ENCODE measurements at places on chromosomes 5 and 9.
A peak's percentile ranks its signal among the peaks of the same experiment; 100 is the strongest.

- DNase-seq = no peak
Observed at GRCh38 chr9:27212621-27213020, 84.3 kb downstream of the EQTN start.

DNA sequence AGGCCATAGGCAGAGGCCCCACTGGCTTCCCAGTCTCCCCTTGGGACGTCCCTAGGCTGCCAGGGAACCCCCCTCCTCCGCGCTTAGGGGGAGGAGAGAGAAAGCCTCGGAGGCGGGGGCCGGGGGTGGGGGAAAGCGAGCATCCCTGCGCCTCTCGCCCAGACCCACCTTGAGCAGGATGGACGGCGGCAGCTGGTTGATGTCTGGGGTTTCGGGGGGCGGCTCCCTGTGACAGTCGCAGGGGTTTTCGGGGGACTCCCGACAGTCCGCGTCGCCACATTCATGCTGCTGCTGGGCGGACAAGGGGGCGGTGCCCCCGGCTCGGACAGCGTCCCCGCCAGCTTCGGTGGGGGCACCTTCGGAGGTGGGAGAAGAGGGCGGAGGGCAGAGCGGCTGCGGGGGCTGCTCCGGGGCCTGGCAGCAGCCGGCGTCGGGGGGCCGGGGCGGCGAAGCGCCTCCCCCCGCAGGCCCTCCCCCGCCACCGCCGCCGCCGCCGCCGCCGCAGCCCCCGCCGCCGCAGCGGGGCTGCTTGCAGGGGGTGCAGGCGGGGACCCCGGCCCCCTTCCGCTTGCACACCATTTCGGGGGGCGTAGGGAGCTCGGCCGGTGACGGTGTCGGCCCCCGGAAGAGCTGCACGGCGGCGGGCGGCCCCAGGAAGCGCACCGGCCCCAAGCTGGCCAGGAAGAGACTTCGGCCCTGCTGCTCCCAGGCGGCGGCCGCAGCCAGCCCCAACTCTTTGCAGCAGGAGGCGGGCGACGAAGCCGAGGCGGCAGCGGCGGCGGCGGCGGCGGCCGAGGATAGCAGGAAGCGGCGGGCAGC lies 1.2 kb downstream of the FBXL17 start:
- peak; percentile 55 for DNase-seq

DNA sequence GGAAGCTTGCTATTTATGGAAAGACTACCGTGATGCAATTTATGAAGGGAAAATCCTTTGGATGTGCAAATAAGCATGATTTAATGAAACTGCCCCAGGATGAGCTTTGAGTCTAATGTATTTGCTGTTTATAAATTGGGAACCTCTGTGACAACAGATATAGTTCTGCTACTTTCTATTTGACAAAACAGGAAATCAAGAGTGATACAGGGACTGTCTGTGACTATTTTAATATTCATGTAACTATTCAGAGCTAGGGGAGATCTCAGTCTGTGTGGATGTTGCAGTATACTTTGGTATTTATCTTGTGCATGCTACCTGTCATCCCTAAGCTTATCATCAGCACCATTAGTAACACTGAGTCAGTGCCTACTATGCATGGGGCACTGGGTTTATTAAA lies 132.1 kb downstream of the PDZD2 start:
- DNase-seq = no peak

- peak; percentile 65 for DNase-seq
Observed at GRCh38 chr5:171825051-171825450, 39.4 kb downstream of the SMIM23 start.

DNA sequence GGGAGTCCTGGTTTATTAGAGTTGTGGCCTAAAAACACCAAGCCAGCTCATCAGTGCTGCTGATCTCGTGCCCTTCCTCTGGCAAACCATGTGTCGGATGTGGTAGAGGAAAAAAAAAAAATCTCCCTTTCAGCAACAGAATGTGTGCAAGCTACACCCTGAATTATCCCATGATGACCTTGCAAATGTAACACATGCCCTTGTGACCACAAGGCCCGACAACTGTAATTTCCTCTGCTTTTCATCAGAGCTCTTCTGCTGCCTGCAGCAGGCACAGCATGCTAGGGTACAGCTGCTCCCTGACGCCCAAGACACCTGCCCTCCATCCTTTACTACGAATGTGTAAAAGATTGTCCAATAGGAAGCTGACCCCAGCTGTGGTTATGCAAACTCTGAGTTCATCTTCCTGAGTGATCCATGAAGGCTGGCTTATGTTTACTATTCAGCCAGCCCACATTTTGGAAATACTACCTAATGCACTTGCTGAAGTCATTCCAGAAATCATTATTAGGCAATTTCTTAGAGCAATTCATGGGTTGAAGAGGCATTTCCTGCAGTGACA lies 14.6 kb upstream of the BNC2 start:
- DNase-seq = peak; percentile 70

DNA sequence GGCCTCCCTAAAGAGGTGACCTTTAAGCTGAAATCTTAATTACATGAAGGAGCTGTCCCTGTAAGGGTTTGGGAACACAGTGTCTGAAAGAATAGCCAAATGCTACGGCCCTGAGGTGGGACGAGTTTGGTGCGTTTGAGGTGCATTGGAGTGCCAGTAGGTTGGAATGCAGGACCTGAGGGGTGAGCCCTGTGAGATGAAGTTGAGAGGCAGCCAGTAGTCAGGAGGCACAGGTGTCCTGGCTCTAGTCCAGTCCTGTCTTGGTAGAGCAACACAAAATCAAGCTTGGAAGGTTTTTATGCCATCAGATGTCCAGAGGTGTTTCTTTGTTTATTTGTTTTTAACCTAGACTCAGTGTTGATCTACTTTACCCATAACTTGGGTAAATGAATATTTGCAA lies 108.5 kb downstream of the ARHGAP26 start:
- no peak for DNase-seq

DNA sequence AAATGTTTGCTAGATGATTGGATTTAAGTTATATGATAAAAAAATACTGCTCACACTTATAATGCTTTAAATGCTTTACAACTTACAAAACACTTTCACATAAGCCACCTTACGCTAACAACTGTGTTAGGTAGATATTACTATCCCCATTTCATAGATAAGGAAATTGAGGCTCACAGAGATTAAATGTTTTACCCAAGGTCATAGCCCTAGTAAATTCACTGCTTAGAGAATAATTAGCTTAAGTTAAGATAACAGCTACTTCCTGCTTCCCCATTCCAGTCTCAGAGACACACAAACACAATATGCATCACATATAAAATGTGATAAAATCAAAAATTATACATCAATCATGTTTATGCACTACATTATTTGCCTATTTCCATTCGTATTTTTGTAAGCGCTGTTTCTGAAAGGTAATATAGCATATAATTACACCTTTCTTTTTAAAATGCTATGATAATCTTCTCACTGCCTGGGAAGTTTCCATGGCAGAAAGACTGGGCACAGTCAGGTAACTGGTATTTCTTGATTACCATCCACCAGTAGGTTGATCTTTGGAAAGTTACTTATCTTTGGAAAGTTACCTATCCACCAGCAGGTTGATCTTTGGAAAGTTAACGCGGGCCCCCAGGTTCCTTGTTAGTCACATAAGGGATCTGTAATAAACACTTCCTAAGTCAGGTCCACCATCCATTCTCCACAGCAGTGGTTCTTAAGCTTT lies 101.1 kb downstream of the NFIB start:
- no peak for DNase-seq

GRCh38 chr5:362189-362588 lies 40.7 kb downstream of the AHRR start:
- no peak for DNase-seq

DNA sequence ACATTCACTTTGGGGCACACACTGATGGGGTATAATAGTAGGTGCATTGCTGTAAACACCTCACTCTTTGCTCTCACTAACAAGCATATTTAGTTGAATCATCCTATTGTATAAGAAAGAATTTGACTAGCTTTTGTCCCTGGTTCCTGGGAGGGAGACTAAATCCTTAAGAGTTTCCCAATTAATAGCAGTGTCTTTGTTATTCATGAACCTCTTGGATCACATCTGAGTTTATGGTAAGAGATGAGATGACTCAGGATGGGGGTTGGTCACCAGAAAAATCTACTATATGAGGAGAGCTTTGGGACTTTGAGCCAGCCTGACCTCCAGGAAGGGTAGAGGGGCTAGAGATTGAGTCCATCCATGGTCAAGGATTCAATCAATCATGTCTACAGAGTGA lies 56.8 kb downstream of the PUM3 start:
- no peak for DNase-seq

- no peak for DNase-seq
Observed at GRCh38 chr9:6197330-6197729, 18.3 kb upstream of the IL33 start.

DNA sequence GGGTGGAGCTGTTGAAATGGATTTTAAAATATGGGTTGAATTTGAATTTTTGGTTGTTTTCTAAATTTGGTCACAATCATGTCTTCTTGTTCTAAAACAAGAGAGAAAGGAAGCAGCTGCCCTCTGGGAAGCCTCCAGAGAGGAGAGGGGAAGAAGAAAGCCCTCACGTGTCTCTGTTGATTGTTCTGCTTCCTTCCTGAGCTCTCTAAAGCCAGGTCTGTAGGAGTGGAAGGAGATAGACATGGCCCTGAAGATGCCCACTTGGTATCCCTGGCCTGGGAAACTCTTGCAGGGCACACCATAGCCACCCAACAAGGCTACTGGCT lies 59.6 kb downstream of the GALNT12 start:
- DNase-seq = no peak
